ENCODE measurements at places on chromosomes 16 and 17.

- no peak for DNase-seq
Measured at GRCh38 chr17:82486231-82487094, 27.9 kb downstream of the NARF start.

DNA sequence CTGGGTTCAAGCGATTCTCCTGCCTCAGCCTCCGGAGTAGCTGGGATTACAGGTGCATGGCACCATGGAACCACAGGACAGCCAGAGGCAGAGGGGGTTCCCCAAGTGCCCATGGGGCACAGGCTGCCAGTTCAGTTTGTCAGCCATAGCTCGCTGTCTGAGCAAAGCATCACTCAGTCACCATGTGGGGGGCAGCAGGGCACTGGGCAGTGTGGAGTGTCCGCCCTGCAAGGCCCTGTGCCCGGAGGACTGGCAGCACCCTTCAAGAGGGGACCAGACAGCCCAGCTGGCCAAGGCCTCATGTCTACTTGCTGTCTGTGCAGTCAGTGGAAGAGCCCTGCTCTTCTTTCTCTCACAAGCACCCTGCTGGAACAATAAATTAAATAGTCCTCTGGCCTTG is 6.4 kb downstream of the ALYREF start:
- DNase-seq: no peak

GRCh38 chr17:81906476-81907218 is 4.6 kb downstream of the PCYT2 start:
- no peak for DNase-seq

DNA sequence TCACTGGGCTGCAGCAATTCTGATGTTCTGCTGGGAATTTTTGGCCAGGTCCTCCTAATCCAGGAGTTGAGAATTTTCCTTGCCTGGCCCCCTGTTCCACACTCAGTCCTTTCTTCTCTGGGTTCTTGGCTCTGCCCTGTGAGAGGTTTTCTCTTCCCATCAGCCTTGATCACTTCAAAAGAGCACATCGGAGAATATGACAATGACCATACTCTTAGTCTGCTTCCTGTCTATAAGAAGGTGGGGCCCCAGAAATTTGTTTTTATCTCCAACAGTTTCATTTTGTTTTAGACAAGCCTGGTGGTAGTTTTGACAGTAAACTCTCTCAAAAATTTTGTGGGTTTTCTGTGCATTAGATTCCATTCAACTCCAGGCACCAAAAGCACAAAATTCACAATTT is 70.7 kb downstream of the C17orf67 start:
- DNase-seq: no peak

DNA sequence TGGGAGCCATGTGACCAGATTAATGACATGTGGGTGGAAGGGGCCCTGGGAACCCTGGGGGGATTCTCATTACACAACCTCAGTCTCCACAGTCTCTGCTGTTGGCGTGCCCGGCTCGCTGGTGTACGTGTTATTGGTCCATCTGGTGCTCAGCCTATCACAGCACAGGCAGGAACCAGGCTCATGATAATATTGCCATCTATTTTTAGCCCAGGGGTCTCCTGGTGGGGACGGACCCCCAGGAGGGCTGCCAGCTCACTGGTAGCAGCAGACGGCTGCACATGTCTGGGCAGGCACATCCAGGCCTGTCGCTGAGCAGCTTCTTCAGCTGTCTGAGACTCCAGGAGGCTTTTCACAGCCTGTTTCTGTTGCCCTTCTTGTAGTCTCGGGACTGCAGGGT is 123.8 kb downstream of the RAB11FIP4 start:
- no peak for DNase-seq

GRCh38 chr16:52584354-52585320 is 37.7 kb upstream of the TOX3 start:
- DNase-seq: no peak

DNA sequence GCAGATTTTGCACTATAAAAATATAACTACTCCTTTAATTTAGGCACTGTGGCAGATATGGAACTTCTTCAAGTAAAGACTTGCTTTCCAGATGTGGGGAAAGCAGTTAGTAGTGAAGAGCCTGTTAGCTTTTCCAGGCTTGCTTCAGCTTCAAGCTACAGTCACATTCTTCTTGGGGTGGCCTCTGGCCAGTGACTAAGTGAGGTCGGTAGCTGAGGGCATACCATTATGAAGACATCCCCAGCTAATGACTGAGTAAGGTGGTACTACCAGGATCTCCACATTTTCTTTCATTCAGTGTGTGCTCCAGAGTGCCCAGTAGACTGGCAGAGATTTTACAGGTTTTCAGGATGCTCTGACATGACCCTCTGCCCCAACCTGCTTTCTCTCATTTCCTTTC is 167.1 kb upstream of the KIF2B start:
- DNase-seq: no peak

- DNase-seq: no peak
Measured at GRCh38 chr17:81341516-81342268, 46.6 kb upstream of the SLC38A10 start.

DNA sequence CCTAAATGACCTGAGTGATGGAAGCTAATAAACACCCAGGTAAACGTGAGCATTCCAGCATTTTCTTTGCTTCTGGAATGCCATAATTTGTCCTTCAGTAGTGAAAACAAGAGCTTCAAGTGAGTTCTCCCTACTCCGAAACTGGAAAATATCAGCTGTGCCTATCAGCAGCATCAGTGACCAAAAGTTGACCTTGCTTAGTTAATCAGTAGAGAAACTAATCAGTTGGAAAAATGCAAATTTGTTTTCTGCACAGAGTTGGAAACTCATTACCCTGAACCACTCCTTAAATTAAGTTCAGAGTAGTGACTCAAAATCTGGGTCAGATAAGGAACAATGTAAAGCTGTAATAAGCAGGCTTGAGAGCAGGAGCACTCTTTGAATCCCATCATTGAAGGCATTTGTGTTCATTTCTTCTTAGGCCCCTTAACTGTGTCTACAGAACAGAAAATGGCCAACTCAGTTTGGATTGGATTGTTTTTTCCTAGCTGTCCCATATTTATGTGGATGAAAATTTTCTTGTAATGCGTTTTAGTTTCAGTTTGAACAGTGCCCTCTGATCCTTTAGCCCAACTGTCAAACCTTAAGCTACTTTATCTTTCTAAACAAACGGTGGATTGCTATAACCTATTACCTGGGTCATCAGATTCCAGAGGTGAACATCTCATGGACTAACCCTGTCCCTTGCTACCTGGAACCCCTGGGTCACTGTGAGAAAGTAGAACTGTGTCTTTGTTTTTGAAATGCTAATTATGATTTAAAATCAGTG is 290.4 kb downstream of the TOX3 start:
- no peak for DNase-seq

GRCh38 chr16:56279132-56279531 is 87.8 kb downstream of the GNAO1 start:
- no peak for DNase-seq

- no peak for DNase-seq
Measured at GRCh38 chr16:51629576-51629975, 478.5 kb upstream of the SALL1 start.

GRCh38 chr17:33545124-33545523 is 252.0 kb upstream of the ASIC2 start:
- DNase-seq: no peak

Data from hippocampal formation (tissue), 2 donors.